Stomach (tissue), 19 donors: ENCODE measurements at places on chromosomes 3 and 15. TPM values are rescaled to one million over a fixed set of nuclear protein-coding genes. Genes with fewer than 3 reads are reported as not detected.
A peak's percentile ranks its signal among the peaks of the same experiment; 100 is the strongest.

The SHISA5 gene
- total RNA-seq, result 92.8 TPM

The DNAH12 gene
- total RNA-seq, result 0.73 TPM

The SLCO3A1 gene
- 12.6 TPM for total RNA-seq

The TMCO5A gene
- total RNA-seq, result not detected

The TOP2B gene
- total RNA-seq, result 35.6 TPM

The ST3GAL6 gene
- total RNA-seq, result 13.6 TPM

The C2CD4A gene
- total RNA-seq, result 3.0 TPM

The PARP3 gene
- total RNA-seq, result 39.7 TPM

The CTXN2 gene
- total RNA-seq, result not detected

The LRRC49 gene
- total RNA-seq, result 63.8 TPM

The CELSR3 gene
- 1.6 TPM for total RNA-seq

The ACKR2 gene
- total RNA-seq, result not detected

The CHDH gene
- total RNA-seq, result 8.2 TPM

The TUSC7 gene
- total RNA-seq, result not detected

DNA sequence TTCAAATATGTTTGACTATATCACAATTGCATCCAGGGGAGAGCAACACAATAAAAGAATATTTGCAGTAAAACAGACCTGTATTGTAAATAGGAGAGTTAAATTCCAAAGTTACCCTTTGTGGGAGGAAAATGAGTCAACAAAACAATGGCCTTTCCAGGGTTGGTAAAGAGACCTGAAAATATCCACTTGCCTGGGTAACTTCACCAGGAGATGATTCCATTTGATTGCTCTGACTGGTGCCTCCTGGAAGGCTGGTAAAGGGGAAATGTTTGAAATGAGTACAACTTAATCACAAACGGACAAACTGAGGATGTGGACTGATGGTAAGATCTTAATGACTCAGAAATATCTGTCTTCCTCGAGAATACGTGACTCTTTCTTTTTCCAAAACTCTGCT lies 43.6 kb upstream of the SRGAP3 start:
- no peak for DNase-seq

- DNase-seq, result no peak
These were observed 19.9 kb downstream of the GOLM2 start for GRCh38 chr15:44308415-44308814.

DNA sequence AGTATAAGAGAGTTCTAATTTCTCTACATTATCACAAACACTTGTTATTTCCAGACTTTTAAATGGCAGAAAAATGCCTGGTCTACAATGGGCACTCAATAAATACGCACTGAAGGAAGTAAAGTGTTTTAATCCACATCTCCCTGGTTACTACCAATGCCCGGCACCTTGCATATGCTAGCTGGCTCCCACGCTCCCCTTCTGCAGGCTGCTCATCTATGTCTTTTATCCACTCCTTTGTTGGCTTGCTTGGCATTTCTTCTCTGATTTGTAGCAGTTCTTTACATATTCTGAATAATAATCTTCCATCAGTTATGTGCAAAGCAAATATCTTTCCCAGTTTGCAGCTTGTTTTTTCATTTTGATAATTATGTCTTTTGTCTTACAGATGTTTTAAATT lies 74.6 kb upstream of the PRR23E start:
- no peak for DNase-seq

DNA sequence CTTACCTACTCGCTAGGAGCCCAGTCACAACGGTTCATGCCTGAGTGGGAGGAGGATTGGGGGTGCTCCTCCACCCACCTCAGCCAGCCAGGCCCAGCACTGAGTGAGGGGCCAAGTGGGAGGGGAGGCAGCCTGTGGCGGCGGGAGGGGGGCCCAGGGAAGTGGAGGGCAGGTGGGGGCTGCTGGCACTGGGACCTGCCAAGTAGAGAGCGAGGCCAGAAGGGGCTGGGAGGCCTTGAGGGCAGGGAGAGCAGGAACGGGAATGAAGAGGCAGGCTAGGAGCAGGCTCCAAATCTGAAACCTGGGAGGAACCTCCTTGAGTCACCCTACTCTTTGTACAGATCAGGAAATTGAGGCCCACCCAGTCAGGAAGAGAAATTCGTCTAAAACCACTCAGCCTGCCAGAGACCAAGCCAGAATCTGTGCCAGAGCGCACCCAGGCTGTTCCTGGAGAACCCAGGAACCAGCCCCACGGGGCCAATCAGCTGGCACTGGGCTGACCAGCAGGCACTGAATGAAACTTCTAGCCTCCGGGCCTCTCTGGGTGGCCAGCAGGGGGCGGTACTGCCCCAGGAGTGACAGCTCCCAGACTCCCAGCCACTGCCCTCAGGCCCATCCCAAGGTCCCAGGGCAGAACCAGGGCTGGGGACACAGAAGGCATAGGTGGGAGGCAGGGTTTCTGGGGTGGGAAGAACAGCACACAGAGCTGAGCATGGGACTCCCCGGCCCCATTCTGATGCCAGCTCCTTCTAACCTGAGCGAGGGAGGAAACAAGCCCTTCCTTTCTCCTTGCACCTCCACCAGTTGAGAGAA lies 14.8 kb upstream of the CYP11A1 start:
- DNase-seq, result peak; percentile 94

DNA sequence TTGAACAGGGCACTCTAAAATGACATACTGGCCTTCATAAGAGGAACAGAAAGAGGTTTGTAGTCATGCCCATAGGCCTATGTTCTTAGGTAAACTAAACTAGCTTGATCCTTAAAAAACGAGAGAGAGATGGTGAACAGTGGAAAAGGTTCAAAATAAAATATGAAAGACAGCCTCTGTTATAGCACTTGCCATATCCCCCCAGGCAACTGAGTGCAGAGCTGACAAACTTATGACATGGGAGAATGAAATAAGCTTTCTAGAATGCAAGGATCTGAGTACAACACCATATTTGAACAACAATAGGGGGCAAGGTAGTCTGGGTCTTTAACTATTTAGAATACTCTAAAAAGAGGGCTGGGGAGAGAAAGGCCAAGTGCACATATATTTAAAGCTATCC lies 700.6 kb upstream of the CFAP20DC start:
- DNase-seq, result no peak

GRCh38 chr3:23648996-23649395 lies 156.8 kb upstream of the UBE2E1 start:
- DNase-seq, result no peak

GRCh38 chr3:45793482-45794176 lies 2.7 kb downstream of the SLC6A20 start:
- DNase-seq, result no peak

DNA sequence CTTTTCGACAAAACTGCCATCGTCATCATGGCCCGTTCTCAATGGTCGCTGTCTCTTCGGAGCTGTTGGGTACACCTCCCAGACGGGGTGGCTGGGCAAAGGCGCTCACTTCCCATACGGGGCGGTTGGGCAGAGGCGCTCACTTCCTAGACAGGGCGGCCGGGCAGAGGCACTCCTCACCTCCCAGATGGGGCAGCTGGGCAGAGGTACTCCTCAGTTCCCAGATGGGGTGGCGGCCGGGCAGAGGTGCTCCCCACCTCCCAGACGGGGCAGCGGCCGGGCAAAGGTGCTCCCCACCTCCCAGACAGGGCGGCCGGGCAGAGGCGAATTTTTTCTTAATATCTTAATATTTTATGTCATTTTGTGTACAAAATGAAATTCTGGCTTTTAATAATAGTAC lies 44.5 kb downstream of the PARP14 start:
- no peak for DNase-seq

GRCh38 chr3:187640569-187641059 lies 29.6 kb downstream of the SST start:
- no peak for DNase-seq

GRCh38 chr15:70319466-70319865 lies 221.7 kb upstream of the TLE3 start:
- DNase-seq, result no peak

- peak; percentile 56 for DNase-seq
These were observed 31.1 kb upstream of the NEO1 start for GRCh38 chr15:73021139-73021621.

DNA sequence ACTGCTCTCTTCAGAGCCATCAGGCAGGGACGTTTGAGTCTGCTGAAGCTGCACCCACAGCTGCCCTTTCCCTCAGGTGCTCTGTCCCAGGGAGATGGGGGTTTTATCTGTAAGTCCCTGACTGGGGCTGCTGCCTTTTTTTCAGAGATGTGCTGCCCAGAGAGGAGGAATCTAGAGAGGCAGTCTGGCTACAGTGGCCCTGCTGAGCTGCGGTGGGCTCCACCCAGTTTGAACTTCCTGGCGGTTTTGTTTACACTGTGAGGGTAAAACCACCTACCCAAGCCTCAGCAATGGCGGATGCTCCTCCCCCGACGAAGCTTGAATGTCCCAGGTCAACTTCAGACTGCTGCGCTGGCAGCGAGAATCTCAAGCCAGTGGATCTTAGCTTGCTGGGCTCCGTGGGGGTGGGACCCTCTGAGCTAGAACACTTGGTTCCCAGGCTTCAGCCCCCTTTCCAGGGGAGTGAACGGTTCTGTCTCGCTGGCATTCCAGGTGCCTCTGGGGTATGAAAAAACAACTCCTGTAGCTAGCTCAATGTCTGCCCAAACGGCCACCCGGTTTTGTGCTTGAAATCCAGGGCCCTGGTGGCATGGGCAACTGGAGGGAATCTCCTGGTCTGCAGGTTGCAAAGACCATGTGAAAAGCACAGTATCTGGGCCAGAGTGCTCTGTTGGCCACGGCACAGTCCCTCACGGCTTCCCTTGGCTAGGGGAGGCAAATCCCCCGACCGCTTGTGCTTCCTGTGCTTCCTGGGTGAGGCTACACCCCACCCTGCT lies 21.1 kb upstream of the ST6GAL1 start:
- peak; percentile 63 for DNase-seq

DNA sequence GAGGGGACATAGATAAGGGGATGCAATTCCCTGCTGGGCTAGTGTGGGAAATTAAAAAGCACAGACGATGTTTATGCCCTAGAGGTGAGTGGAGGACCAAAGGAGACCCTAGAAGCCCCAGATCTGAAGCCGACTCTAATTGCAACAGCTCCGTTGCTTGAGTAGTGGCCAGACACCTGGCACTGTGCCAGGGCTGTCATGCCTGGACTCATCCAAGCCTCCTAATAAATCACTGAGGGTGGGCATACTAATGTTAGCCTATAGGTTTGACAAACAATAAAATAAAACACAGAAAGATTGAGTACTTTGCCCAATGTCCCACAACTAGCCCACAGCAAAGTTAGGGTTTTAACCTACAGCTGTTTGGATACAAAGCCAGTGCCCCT lies 25.4 kb upstream of the MRPS22 start:
- DNase-seq, result no peak

DNA sequence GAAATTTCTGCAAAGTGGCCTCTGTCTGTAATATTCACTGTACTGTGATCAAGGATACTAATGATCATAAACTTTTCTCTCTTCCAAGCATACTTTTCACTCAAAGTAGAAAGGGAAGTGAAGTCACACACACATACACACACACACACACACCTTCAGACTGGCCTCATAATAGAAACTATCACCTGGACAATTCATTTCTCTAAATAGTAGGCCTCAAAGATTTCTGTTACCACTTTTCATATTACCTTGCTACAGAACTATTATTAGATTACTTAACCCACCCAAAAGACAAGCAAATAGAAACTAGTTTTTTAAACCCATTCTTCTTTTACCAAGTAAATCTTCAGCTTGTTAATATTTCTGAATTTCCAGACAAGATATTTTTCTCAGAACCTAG lies 12.2 kb downstream of the CPB1 start:
- DNase-seq, result no peak

DNA sequence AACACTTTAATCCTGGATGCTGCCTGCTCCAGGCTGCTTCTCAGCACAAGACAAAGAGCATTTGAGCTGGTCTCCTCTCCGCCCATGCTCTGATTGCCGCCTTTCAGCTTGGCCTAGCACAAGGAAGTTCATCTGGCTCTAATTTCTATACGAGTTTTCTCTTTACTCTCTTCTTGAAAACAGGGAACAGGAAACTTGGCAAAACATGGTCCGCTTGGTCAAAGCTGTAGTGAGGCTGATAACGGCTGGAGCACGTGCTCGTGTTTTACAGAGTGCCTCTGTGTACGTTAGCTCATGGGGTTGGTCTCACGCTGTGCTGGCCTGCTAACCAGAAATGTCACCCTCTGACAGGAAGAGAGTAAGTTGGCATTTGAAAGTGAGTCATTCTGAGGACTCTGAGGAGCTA lies 19.2 kb downstream of the RARRES1 start:
- peak; percentile 79 for DNase-seq

DNA sequence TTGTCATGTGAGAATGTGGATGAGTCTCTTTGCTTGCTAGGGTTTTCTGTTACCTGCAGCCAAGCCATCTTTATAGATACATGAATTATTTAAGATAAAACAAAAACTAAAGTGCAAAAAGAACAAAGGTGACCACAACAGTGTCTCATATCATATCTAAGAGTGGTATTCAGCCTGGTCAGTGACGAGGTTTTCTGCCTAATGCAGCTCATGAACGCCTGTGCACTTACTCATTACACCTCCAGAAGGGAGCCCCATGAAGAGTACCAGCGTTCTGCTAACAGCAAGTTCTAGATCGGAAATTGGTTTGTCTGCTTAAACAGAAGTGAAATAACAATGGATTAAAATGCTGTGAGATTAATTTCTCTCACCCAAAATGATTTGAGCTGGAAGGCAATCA lies 19.2 kb downstream of the PXYLP1 start:
- DNase-seq, result no peak

GRCh38 chr3:13124631-13125030 lies 51.4 kb upstream of the IQSEC1 start:
- DNase-seq, result no peak

- DNase-seq, result no peak
These were observed 28.6 kb upstream of the TEX264 start for GRCh38 chr3:51642462-51642861.

GRCh38 chr3:195551381-195551978 lies 8.4 kb upstream of the PPP1R2 start:
- peak; percentile 61 for DNase-seq

DNA sequence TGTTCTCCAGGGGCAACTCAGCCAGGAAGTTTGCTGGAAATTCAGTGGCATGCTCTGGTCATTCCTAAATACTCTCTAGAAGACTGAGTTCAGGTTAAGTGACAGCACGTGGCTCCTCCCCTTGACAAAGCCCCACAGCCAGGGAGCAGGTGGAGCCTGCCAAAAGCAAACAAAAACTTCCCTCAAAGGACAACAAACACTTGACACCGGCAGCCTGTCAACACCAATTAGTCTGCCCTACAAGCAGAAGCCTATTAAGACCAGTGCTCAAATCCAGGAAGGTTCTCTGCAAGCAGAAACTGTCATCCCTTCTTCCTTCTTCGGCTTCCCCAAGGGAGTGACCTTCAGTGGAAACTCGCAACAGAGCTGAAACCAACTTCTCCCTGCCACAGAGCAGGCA lies 5.0 kb downstream of the MEX3B start:
- no peak for DNase-seq

- no peak for DNase-seq
These were observed 345.0 kb downstream of the GRM7 start for GRCh38 chr3:7205962-7206361.

- DNase-seq, result no peak
These were observed 51.7 kb downstream of the GRIP2 start for GRCh38 chr3:14488286-14489041.

DNA sequence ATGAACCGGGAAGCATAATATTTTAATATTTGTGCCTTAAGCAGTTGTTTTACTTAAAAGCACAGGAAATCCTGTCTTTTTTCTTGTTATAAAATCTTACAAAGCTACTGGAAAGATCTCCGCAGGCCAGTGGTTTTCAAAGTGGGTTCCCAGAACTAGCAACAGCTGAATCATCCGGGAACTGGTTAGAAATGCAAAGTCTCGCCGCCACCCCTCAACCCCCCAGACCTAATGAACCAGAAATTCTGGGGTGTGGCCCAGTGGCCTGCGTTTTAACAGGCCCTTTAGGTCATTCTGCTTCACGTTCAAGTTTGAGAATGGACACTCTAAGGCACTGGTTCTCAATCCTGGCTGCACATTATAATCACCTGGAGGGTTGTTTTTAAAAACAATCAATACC lies 74.7 kb downstream of the PDZRN3 start:
- no peak for DNase-seq
